ENCODE measurements at places on chromosomes 7 and 10. TPM values are rescaled to one million over a fixed set of nuclear protein-coding genes. Genes with fewer than 3 reads are reported as not detected.

DNA sequence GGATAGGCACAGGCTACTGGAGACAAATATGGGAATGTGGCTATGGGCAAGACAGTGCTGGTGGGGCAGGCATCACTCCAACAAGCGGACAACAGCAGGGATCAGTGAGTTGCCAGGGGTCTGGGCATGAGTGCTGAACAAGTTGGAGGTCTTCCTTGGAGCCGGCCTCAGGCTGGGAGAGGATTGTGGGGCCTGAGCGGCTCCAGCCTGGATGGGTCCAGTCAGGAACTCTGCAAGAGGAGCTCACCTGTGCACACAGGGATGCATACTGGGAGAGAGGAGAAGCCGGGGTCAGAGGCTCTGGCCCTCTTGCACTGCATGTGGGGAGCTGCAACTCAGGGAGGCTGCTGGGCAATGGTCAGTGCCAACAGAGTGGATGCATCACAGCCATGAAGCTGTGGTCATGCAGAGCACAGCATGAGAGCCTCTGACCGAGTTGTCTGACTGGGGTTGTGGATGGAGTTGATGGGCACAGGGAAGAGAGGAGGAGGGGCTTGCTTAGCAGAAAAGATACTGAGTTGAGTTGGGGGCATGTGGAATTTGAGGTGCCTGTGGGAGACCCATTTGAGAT, 204.0 kb upstream of the ZNF32 start:
- DNase-seq, result no peak

DNA sequence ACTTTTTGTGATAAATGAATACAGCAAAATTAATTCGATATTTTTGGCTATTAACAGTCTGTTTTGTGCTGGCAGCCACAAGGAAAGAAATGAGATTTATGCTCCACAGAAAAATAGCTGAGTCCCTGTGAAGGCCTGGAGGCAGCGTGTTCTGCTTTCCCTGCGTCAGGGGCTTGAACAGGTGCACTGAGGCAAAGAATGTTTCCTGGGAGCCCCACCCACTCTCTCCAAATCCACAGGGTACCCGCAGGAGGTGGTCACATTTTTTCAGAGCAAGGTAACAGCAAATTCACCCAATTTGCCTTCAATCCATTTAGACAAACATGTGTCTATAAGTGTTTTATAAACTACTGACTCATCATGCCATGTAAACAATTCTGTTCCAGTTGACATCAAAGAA, 308.1 kb downstream of the TCERG1L start:
- DNase-seq, result no peak

DNA sequence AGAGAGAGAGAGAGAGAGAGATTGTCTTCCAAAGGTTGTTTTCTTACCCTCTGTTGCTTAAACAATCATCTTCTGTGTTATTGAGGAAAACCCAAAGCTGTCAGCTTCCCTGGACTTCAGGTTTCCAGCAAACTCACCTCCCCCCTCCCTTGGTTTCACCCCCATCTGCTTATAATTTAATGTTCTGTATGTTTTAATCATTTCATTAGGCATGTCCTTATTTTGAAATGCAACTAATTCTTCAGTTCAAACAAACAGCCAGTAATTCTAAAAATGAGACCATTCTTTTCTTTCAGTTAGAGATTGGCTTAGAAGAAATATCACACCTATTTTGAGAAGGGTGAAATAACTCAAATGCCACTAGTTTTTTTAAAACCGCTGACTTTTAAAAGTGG, 102.9 kb downstream of the FAM204A start:
- DNase-seq, result no peak

DNA sequence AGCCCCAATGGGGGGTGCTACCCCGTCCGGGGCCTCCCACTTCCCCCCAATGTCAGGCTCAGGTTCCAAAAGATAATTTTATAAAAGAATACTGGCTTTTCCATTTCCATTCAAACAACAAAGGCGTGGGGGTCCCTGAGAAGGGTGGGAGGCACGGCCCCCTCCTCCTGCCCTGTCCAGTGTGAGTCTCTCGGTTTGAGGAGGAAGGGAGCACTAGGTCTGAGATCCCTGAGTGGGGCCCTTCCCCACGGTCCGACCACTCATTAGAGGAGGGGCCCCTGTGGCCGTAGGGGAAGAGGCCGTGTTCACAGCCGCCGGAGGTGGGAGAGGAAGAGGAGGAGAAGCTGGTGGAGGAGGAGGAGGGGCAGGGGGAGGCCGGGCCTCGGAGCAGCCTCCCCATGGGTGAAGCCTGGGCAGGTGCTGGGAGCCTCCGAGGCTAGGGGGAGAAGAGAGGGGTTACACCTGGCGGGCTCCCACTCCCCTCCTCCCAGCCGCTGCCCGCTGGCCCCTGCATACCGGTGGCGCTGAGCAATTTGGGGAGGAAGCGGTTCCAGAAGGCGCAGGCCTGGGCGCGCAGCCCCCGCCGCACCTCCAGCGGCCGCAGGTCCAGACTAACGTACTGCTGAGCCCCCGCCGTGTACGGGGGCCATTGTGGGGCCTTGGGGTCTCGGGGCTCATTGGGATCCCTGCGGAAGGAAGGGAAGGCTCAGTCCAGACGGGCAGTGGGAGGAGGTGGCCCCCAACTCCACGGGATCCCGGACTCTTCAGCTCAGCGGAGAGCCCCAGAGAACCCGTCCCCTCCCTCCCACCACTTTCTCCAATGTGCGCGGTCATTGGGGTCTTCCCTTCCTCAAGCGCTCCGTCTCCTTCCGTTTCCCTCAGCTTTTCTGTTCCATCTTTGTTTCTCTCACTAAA, 1.4 kb upstream of the UFSP1 start:
- DNase-seq, result no peak

OPN1SW gene
- 1.2 TPM for polyA plus RNA-seq

- DNase-seq, result no peak
These were observed 11.6 kb downstream of the COL28A1 start for GRCh38 chr7:7524121-7524520.

TMEM273 gene
- polyA plus RNA-seq, result 2.2 TPM

- DNase-seq, result no peak
These were observed at the start of gene FAM171A1 for GRCh38 chr10:15370856-15371701. FAM171A1 (minus strand) TSS chr10:15371289; CDS start chr10:15371052, 237 bp downstream.

DNA sequence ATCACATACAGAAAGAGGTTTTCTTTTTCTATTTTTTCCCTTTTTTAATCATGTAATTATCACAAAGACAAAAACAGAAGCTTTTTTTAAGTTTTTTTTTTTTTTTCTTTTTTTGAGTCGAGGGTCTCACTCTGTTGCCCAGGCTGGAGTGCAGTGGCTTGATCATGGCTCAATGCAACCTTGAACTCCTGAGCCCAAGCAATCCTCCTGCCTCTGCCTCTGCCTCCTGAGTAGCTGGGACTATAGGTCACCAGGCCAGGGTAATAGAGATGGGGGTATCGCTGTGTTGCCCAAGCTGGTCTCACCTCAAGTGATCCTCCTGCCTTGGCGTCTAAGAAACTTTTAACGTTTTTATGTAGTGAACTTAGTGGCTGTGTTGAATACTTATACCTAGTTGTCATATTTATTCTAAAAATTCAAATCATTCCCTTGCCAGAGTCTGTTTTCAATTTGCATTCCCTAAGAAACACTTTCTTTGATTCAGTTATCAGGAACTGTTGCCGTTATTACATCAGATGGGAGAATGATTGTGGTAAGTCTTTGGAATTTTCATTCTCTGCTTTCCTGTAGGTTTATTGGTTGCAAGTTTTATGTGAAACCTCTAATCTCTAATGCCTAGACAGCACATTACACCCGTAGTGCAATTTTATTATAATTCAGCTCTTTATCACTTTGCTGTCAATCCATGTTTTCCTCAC, 1.3 kb downstream of the LSM8 start:
- DNase-seq, result no peak

CH25H gene
- polyA plus RNA-seq, result 0.11 TPM

GRCh38 chr10:92757066-92757710, 67.4 kb downstream of the HHEX start:
- DNase-seq, result peak; percentile 32

SFTPA1 gene
- polyA plus RNA-seq, result not detected

DNA sequence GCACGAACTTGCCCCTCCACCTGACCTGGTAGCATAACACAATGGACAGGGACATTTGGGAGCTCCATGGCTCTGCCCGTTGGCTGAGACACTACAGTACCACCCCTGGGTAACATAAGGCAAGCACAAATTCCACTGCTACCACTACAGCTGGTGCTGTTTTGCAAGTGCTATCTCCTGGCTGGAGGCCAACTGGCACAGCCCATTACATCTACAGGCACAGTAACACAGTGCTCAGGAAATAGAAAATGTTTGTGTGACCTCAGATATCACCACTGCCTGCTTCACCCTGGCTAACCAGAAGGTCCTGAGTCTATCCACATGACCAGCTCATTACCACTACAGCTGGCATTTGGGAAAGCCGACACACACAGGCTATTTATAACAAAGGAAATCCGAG, 631.1 kb upstream of the MBL2 start:
- no peak for DNase-seq

SLC18A3 gene
- not detected for polyA plus RNA-seq

DNA sequence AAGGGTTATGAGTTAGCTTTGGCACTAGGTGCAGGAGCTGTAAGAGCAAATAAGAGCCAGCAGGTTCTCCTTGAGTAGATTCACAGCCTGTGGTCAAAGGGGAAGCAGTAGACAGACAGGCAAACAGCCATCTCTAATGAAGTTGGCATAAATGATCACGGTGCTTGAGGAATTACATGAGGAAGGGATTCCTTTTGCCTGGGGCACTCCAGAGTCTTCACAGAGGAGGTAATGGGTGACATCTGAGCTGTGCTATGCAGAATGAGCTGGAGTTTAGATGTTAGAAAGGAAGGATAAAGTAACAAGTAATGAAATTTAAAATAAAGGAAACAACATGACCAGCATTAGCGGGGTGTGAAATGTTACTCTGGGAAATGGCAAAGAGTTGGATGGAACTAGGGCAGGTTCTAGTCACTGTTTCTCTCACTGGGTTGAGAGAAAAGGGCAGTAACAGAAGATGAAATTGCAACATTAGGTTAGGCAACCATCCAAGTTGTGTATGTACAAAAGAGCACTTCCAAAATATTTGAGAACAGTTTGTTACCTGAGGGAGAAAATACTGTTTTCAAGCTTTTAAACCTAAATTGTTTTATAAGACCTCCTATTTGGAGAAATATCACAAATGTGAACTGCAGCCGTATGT, 613.8 kb downstream of the PHTF2 start:
- DNase-seq, result no peak

STEAP2 gene
- 9.3 TPM for polyA plus RNA-seq

LIPF gene
- 0.14 TPM for polyA plus RNA-seq

- no peak for DNase-seq
These were observed 18.6 kb upstream of the RAPGEF5 start for GRCh38 chr7:22375359-22376048.

DNA sequence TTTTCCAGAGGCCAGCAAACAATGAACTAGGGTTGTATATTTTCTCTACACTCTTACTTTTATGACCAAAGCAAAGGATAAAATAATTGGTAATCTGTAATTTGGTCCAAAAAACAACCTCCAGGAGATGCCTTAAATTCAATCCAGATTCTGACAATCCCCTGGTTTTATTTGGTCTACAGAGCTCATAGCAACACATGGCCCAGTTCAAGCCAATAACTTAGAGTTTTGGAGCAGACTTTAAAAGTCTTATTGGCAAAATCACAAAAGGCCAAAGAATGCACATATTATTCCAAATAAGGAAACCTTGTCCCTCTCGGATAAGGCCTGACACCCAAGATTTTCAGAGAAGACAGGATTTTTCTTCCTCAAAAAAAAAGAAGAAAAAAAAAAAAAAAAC, 51.9 kb downstream of the SORBS1 start:
- DNase-seq, result no peak

GRCh38 chr7:133781486-133782090, 345.6 kb upstream of the LRGUK start:
- DNase-seq, result no peak

C1QL3 gene
- 1.3 TPM for polyA plus RNA-seq

GRCh38 chr7:140304191-140304799, 94.0 kb downstream of the SLC37A3 start:
- DNase-seq, result no peak

GRCh38 chr10:69242852-69243212, 22.7 kb downstream of the HKDC1 start:
- no peak for DNase-seq

TAS2R4 gene
- polyA plus RNA-seq, result 1.2 TPM

TRIM74 gene
- polyA plus RNA-seq, result 0.69 TPM

- no peak for DNase-seq
These were observed 28.5 kb upstream of the LOXL4 start for GRCh38 chr10:98296524-98296923.

DNA sequence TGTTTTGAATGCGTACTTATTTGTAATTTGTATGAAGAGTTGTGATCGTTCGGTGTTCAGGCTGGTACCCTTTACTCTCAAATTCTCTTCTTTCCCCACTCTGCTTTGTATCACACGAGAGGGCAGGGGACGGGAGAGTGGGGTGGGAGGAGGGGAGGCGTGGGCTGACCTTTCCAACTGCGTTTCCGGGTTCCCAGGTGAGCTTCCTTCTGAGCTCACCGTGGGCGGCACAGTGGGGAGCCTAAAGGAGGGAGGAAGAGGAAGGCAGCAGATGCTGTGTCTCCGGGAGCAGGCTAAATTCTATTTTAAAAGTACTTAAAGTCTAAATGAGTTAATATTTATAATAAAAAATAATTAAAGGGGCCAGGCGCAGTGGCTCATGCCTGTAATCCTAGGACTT, 7.4 kb upstream of the XRCC2 start:
- no peak for DNase-seq

- DNase-seq, result no peak
These were observed 37.2 kb downstream of the BAMBI start for GRCh38 chr10:28714401-28715053.

EPO gene
- 0.11 TPM for polyA plus RNA-seq

PDZD7 gene
- 1.8 TPM for polyA plus RNA-seq

DNA sequence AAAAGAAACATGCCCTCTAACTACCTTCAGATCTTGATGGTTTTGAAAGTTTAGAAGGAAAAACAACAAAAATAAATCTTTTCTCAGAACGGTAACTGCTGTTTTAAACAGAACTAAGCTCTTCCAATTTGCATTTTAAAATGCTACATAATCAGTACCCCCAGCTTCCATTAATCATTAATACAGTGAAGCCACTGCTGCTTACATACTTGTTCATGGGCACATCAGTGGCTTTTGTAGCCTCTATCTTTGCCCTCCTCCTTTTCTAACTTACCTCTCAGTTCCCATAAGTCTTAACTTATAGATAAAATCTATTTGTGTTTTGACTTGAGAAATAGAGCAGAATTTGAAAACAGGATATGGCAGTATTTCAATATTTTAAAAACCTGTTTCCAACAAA, 109.1 kb downstream of the POLL start:
- no peak for DNase-seq

- DNase-seq, result peak; percentile 19
These were observed 513 bp downstream of the ODAD2 start for GRCh38 chr10:27998178-27998953.

- DNase-seq, result no peak
These were observed 42.8 kb upstream of the TSPAN33 start for GRCh38 chr7:129101746-129102145.

GRCh38 chr10:82813856-82814255, 938.9 kb downstream of the NRG3 start:
- DNase-seq, result no peak

DNA sequence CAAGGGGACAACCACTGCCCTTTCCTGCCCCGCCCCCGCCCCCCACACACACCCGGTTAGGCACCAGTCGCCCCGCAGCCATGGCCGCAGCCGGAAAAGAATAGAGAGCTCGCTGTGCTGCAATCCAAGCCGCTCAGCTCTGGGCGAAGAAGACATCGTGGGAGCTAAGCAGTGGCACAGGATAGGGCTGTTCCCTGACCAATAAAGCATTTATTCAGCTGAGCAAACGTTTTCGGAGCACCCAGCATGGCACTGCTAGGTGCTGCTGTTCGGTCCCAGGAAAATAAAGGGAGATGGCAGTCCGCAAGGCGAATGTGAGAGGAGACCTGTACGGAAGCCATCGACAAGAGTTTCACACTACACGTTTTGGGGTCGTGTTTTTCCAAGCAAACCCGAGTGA, 18.3 kb downstream of the SKIDA1 start:
- DNase-seq, result no peak

- DNase-seq, result no peak
These were observed 11.9 kb downstream of the PDGFA start for GRCh38 chr7:507623-508300.

All from right renal cortex interstitium (tissue), 3 donors.